ENCODE measurements at places on chromosomes 3 and 15. TPM values are rescaled to one million over a fixed set of nuclear protein-coding genes. Genes with fewer than 3 reads are reported as not detected.

The CHRNA3 gene
- total RNA-seq: not detected

The MGLL gene
- 109 TPM for total RNA-seq

The PLS1 gene
- total RNA-seq: 21.3 TPM

The BFSP2 gene
- total RNA-seq: not detected

The ATP13A3 gene
- total RNA-seq: 172 TPM

The CHRD gene
- 62.2 TPM for total RNA-seq

The CADPS gene
- not detected for total RNA-seq

The FBXL2 gene
- total RNA-seq: 0.33 TPM

The IQCF2 gene
- not detected for total RNA-seq

The CCR9 gene
- total RNA-seq: not detected

The CPA3 gene
- total RNA-seq: 0.22 TPM

The CHRM5 gene
- not detected for total RNA-seq

The NEK10 gene
- 0.51 TPM for total RNA-seq

The DUOXA2 gene
- not detected for total RNA-seq

The CYP8B1 gene
- total RNA-seq: 320 TPM

The TRANK1 gene
- 16.1 TPM for total RNA-seq

The TM2D3 gene
- total RNA-seq: 40.3 TPM

The P4HTM gene
- total RNA-seq: 10.1 TPM

The RTP3 gene
- 29.0 TPM for total RNA-seq

The CHRNA5 gene
- total RNA-seq: 0.38 TPM

All from right lobe of liver (tissue), 6 donors.